ENCODE measurements at places on chromosomes 2 and 18.

DNA sequence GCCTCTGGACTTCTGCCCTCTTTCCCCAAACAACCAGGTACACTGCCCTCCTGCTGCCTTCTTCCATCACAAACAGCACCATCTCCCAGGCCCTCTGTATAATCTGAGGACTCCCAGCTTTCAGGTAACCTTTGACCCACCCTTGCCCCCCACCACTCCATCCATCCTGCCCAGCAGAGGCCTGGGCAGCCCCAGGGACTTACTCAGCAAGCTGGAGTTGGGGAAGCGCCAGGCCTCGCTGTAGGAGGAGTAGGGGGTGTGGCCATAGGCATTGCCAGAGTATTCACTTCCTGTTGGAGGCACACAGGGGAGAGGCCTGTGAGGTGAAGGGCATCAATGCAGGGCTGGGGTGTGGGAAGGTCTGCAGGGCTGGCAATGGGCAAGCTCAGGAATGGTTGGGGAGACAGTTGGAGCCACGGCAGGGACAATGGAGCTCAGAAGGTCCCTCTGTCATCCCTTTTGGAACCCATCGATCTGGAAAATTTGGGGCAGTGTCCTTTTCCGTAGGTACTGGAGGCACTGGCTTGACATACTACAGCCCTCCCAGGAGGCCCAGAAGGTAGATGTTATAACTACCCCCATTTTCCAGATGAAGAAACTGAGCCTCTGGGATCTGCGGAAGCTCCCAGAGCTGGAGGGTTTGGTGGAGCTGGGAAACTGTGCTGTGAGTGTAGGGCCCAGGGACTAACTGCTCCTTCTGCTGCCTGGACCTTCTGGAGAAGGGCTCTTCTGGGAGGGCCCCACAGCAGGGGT lies 46.3 kb downstream of the PSD4 start:
- no peak for DNase-seq

DNA sequence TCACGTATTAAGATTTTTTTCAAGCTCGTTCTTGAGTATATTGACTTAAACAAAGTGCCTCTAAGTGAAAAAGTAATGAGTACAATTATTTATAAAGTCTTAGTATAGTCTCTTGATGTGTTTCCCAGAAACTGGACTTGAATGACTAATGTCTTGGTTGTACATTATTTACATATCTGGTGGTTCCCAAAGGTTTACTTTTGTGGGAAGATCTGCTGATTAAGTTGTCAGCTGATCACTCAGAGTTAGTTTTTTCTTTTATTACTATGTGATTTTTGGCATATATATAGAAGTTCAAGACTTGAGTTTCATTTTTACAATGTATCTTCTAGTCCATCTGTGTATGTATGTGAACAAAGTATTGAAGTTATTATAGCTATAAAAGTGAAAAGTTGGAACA lies 29.5 kb downstream of the RNF144A start:
- DNase-seq = no peak

DNA sequence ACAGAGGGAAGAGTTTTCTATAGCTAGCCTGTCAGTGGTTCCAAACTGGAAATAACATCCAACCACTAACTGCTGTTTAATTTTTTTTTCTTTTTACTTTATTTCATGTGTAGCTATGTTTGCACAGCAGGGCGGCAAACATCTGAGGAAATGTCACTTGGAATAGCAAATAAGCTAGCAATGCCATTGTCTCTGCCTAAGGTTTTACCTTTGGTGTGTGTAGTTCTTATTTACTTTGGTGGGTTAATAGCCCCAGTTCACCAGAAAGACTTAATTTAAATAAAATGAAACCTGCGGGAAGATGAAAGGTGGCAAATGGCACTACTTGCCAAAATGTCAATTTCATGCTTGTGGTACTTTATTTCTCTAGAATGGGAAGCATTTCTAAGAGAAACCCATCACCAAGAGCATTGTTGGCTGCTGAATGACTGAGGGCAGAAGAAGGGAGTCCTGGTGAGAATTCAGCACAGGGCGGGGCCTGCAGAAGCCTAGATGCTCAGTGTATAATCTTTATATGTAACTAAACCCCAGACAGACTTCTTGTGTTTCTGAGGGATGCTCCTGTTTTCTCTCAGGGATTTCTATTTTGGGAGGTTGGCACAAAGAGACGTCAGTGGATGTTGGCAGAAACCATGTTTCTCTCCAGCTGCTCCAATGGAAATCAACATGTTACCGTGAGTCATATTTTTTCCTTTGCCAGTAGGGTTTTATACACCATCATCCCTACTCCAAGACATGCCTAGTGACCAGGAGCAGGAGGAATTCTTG lies 300.4 kb upstream of the NT5C1B start:
- no peak for DNase-seq

GRCh38 chr2:127768775-127769479 lies 42.0 kb downstream of the WDR33 start:
- DNase-seq = no peak

DNA sequence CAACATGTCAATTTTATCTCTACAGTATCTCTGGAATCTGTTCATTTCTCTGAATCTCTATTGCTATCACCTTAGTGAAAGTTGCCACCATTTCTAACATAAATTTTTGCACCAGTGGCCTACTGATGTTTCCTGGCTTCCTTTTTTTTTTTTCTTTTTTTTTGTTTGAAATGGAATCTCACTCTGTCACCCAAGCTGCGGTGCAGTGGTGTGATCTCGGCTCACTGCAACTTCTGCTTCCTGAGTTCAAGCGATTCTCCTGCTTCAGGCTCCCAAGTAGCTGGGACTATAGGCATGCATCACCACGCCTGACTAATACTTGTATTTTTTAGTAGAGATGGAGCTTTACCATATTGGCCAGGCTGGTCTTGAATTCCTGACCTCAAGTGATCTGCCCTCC lies 35.1 kb downstream of the KCNJ13 start:
- no peak for DNase-seq

GRCh38 chr2:150475479-150476250 lies 11.8 kb downstream of the RND3 start:
- no peak for DNase-seq

- no peak for DNase-seq
Measured at GRCh38 chr2:65368468-65368867, 63.9 kb downstream of the SPRED2 start.

DNA sequence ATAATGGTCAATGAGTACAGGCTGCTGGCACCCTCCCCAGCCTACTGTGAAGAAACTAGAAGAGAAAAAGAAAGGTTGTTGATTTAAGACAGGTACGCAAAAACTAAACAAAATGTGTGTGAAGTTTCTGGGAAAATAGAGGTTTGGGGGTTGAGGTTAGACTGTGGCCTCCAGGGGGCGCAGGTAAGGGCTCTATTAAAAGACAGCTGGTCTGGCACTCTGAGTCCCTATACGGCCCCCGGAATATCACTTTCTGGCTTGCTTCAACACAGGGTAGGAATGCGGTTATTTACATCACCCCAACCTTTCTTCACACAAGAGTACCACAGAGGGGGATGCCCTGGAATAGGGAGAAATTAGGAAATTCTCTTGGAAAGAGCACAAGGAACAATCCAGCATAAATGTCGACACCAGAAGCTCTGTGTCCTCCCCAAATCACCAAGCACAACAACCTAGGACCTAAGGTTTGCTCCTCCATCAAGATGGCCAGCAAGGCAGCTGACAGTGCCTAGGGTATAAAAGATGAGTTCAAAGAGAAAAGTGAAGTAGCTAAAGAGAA lies 480.8 kb upstream of the KLHL29 start:
- DNase-seq = no peak

DNA sequence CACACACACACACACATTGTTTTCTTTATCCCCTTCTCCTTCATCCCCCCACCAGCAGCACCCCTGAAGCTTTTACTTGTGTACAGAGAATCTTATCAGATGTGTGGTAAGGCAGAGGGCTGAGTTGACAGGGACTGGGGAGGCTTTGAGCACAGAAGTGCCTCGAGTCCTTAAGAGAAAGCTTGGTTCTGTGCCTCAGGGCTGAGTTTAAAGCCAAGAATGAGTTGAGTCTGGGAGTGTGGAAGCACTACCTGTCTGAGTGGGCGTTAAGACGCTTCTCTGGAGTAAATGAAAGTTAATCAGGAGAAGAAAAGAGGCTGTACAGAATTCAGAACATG lies 2.7 kb downstream of the ID2 start:
- no peak for DNase-seq
